Activated T-cell treated with anti-CD3 and anti-CD28 coated beads for 4 hours (primary cell): ENCODE measurements at places on chromosomes 16 and 17.

DNA sequence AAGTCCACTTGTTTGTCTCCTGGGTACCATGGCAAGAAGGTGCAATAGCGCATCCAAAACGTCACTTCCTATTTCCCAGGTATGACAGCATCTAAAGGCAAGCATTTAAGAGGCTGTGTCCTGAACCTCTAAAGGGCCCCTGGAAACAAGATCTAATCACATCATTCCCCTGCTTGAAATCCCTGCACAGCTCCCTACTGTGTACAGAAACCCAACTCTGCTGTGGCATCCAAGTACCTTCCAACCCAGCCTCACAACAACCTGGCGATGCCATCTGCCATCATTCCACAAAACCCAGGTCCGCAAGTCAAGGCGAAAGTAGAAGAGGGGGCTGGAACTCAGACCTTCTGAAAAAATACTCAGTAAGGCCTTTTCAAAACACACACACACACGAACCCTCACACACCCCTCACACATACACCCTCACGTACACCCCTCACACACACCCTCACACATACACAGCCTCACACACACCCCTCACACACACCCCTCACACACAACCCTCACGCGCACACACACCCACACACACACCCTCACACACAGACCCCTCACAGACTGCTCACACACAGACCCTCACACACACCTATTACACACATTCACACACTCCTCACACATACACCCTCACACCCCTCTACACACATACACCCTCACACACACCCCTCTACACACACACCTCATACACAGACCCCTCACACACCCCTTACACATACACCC lies 24.5 kb downstream of the C17orf67 start:
- no peak for DNase-seq

GRCh38 chr17:7742729-7743128 lies 25.2 kb downstream of the DNAH2 start:
- no peak for DNase-seq

- no peak for DNase-seq
These were observed 86.5 kb upstream of the LHX1 start for GRCh38 chr17:36850790-36851189.

- DNase-seq = no peak
These were observed 87.4 kb downstream of the RBFOX1 start for GRCh38 chr16:7420079-7420478.

GRCh38 chr17:72342627-72343527 lies 222.1 kb downstream of the SOX9 start:
- no peak for DNase-seq

GRCh38 chr16:8641671-8642070 lies 20.2 kb downstream of the METTL22 start:
- no peak for DNase-seq

DNA sequence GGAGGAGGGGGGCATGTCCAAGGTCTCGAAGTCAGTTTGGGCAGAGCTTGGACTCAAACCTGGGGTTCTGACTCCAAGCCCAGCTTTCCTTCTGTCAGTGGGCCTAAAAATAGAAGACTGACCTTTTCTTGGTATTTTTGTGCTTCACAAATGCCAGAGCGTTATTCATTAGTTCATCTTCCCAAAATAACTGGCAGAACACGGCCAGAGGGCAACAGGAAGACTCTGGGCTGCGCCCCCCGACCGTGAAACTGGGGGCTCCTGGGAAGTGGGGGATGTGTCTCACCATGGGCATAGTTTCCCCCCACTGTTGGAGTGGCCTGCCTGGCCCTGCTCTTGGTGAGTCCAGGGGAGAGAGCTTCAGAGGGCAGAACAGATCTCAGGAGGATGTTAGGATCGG lies 94.0 kb downstream of the SOCS1 start:
- DNase-seq = no peak

- no peak for DNase-seq
These were observed 77.3 kb downstream of the ZDHHC7 start for GRCh38 chr16:84933774-84934631.

GRCh38 chr17:50206604-50207293 lies 5.3 kb upstream of the COL1A1 start:
- no peak for DNase-seq

GRCh38 chr17:32141258-32141657 lies 1.0 kb upstream of the RHOT1 start:
- no peak for DNase-seq

- no peak for DNase-seq
These were observed 231.9 kb upstream of the SALL1 start for GRCh38 chr16:51382940-51383339.

- no peak for DNase-seq
These were observed 83.0 kb upstream of the TBC1D3K start for GRCh38 chr17:37841232-37841631.
